ENCODE measurements at places on chromosomes 7 and 10.

DNA sequence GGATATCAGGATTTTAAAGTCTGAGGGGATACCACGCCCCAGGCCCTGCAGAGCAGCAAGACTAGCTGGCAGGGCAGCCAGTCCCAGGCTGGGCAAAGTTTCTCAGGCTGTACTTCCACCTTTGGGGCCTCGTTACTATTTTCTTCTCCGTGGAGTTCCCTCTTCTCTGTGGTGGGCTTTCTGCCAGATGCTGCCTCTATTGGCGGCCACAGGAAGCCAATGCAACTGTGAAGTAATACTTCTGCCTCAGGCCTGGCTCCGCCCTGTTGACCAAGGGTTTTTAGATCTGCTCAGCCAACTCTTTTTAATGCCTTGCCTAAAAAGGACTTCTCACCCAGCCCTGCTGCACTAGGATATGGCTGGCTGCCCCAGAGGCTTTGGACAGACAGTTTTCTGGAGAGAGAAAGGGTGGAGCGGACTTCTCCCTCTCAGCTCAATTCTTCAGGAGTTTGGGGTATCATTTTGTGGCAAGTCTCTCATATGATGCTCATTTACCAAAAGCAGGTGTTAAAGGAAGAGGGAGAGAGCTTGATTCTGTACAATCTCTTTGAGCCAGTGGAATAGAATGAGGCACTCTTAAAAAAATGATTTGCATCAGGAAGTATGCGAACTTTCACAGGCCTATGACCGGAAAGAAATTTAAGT lies 67.4 kb downstream of the HHEX start:
- DNase-seq: peak; percentile 55

- no peak for DNase-seq
Observed at GRCh38 chr10:79316671-79317431, 30.4 kb upstream of the PPIF start.

GRCh38 chr10:131810805-131811629 lies 89.8 kb upstream of the PPP2R2D start:
- DNase-seq: no peak

DNA sequence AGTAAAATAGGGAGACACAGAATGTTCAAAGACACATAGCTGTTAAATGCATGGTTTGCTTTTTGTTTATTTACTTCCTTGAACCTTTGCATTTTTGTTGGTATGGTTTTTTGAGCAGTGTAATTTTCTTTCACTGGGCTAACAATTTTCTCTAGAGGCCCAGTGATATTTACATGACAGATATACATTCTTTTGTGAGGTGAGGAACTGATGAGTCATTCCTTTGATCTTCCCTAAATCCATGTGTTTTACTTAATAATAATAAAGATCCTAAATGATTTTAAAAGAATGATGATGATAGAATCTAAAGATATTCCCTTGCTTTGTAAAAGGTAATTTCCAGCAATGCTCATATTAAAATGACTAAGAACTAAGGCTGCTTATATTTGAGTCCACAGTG lies 188.5 kb upstream of the ANK3 start:
- peak; percentile 59 for DNase-seq

DNA sequence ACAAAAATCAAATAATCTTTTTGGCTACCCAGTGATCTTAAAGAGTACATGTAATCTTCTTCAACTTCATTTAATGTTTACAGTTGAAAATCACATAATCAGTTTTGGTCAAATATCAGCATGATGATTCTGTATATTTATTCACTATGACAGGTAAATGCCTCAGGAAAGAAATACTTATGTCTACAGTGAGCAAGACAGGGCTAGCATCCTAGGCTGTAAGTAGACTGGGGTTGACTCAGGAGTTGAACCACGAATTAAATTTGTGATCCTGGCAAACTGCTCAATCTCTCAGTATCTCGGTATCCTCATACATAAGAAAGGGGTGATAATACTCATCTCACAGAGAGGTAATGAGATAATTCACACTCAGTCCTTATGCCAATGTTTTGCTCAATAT lies 71.8 kb downstream of the SEMA3D start:
- peak; percentile 61 for DNase-seq
